ENCODE measurements at places on chromosomes 5 and 9. TPM values are rescaled to one million over a fixed set of nuclear protein-coding genes. Genes with fewer than 3 reads are reported as not detected.

TOR2A gene
- 5.3 TPM for total RNA-seq

SV2C gene
- total RNA-seq: 0.03 TPM

ADAMTSL2 gene
- not detected for total RNA-seq

GRCh38 chr9:134190232-134191121, 26.1 kb upstream of the RNU6ATAC start:
- no peak for DNase-seq

DNA sequence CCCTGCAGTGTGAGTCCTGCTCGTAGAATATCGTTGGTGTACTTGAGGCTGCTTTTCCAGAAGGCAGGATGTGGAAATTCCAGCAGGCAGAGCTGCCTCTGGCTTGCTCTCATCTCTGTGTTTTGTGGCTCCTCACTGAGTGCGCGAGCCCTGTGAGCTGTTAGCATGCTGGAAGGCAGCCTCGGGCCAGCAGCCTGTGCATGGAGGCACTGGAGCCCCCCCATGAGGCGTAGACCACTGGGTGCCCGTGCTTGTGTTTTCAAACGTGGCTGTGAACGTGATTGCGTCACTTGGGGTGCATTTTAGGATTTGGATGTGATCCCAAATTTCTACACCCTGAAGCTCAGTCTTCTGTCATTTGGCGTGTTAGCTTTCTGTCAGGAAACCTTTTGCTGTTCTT, 3.2 kb downstream of the WDR5 start:
- no peak for DNase-seq

GRCh38 chr5:105503950-105504349, 1941.4 kb upstream of the NUDT12 start:
- no peak for DNase-seq

All from Daoy (cell line).